Suprapubic skin (tissue), 4 donors: ENCODE measurements at places on chromosomes 5 and 9. TPM values are rescaled to one million over a fixed set of nuclear protein-coding genes. Genes with fewer than 3 reads are reported as not detected.

Gene KCNIP1
- total RNA-seq, result not detected

Gene C9orf50
- total RNA-seq, result not detected

DNA sequence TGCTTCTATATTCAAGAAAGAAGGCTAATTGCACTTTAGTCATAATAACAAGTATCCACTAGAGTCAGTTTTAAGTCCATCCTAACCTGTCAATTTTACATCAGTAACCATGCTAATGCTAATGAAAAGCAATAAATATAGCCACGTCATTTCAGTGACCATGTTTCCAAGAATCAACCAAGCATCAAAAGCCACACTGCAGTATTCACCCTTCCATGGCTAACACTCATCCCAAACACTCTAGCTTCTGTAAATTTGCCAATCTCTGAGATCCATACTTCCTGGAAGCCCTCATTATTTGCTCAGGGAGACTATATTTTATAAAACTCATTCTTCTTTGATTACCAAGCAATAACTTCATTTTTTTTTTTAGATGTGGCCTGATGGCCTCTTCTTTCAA is 712.0 kb downstream of the CETN3 start:
- no peaks in the 10 kb centered on the region for H3K36me3 ChIP-seq
- no peaks in the 10 kb centered on the region for H3K27me3 ChIP-seq
- no peak overlapping the region for H3K27ac ChIP-seq
- DNase-seq, result no peak
- H3K4me3 ChIP-seq, result no peak overlapping the region
- no peaks in the 10 kb centered on the region for H3K4me1 ChIP-seq

DNA sequence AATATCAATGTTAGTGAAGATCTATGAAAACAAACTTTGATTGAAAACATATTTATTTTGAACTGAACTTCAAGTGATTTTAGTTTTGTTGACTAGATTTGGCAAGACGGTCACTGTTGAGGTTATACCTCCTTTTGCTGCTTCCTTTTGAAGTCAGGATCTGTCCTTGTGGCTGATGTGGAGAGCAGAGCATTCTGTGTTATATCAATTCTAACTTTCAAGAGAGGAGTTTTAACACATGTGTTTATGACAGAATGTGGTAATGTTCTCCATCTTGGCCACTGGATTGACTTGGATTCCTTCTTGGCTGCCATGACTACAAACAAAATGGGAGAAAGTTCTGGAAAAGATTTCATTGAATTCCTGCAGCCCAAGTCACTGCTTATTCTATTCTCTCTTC is 104.0 kb upstream of the ACTBL2 start:
- H3K27me3 ChIP-seq, result no peaks in the 10 kb centered on the region
- no peak for DNase-seq
- H3K4me1 ChIP-seq, result no peaks in the 10 kb centered on the region
- H3K36me3 ChIP-seq, result no peaks in the 10 kb centered on the region
- no peak overlapping the region for H3K27ac ChIP-seq

DNA sequence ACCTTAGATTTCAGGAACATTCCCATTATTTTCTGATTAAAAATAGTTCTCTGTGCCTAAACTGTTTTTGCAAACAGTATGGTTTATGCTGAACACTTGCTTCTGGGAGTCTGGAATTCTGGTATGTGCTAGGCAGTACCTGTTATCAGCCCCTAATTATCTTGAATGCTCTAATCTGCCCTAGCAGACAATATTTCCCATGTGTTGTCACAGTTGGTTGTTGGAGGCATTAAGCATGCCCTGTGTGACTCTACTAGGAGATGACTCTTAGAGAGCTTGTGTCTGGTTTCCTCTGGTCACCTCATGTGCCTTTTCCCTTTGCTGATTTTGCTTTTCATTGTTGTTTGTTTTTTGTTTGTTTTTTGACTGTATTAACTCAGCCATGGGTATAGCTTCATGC is 36.6 kb downstream of the UHRF2 start:
- H3K27me3 ChIP-seq, result no peaks in the 10 kb centered on the region
- no peak for DNase-seq
- peaks cover 15% of the 10 kb centered on the region for H3K4me1 ChIP-seq
- no peak overlapping the region for H3K4me3 ChIP-seq
- no peak overlapping the region for H3K27ac ChIP-seq
- no peaks in the 10 kb centered on the region for H3K36me3 ChIP-seq

GRCh38 chr5:71972777-71973473 is 134.3 kb upstream of the MAP1B start:
- H3K4me1 ChIP-seq, result peaks cover 8% of the 10 kb centered on the region
- no peaks in the 10 kb centered on the region for H3K27me3 ChIP-seq
- H3K4me3 ChIP-seq, result no peak overlapping the region

GRCh38 chr9:95725045-95725444 is 150.4 kb upstream of the ERCC6L2 start:
- H3K27ac ChIP-seq, result no peak overlapping the region
- no peak for DNase-seq
- peaks cover 4% of the 10 kb centered on the region for H3K27me3 ChIP-seq
- H3K4me3 ChIP-seq, result no peak overlapping the region
- H3K36me3 ChIP-seq, result no peaks in the 10 kb centered on the region
